ENCODE measurements at places on chromosomes 12 and 14.

GRCh38 chr14:53515276-53515675 lies 362.2 kb upstream of the DDHD1 start:
- DNase-seq, result peak; percentile 6

- no peak for DNase-seq
Measured at GRCh38 chr12:94247246-94247645, 98.9 kb downstream of the PLXNC1 start.

- DNase-seq, result no peak
Measured at GRCh38 chr12:27229367-27229766, 14.7 kb upstream of the STK38L start.

- no peak for DNase-seq
Measured at GRCh38 chr12:70756118-70756517, 118.9 kb upstream of the PTPRB start.

GRCh38 chr14:21454843-21455544 lies 929 bp downstream of the CHD8 start:
- peak; percentile 24 for DNase-seq

DNA sequence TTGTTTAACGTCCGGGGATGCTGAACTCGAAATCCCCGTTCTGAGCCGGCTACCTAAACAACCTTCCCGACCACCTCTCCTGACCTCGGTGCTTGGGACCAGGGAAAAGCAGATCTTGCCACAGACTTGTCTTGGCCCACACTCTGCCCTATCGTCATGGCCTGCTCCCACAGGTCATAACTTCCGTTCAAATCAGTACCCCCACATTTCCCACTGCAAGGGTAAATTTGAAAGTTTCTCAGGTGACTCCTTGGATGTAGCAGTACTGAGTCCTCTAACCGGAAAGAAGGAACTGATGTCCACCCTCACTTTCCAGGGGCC lies 612 bp upstream of the RBM23 start:
- no peak for DNase-seq

DNA sequence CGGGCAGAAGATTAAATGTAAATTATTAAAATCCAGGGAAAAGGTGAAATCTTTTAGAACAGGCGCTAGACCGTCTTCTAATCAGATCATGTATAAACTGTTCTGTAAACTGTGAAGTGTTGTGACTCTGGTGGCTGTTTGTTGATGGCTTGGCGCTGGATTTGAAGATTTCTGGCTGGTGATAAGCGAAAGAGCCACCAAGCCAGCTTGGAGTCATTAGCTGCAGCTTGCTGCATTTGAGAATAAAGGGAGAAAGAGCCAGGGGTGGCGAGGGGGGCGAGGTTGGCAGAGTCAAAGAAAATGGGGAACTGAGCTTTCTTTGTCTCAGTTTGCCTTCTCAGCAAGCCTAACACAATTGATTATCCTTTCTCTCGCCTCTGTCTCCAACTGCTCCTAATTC lies 8.0 kb downstream of the SYNDIG1L start:
- DNase-seq, result no peak

Data from hematopoietic multipotent progenitor cell treated with erythropoietin and hydrocortisone succinate and interleukin-3 and kit ligand, for 6 days (in vitro differentiated cells).